Stimulated activated CD4-positive, alpha-beta T cell treated with anti-CD3 and anti-CD28 coated beads, Interleukin-1b, Interleukin-23, amount 100 ng/mL, for 4 hours (primary cell): ENCODE measurements at places on chromosomes 5 and 9.

DNA sequence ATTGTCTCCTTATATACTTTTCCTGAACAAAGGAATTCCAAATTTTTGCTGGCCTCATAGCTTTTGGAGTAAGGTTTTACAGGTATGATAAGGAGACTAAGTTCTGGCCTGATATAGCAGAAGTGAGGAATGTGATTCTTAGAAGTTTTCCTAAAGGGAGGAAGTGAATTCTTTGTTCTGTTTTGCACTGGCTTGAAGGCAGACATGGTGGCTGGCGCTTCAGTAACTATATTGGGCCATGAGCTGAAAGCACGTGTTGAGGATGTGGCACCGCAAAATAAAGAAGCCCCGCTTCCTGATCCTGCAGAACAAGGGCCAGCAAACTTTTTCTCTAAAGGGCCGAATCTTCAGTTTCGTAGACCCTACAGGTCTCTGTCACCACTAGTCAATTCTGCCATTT, 224.2 kb downstream of the SNX18 start:
- no peak for DNase-seq

- no peak for DNase-seq
Observed at GRCh38 chr9:107755246-107755645, 265.7 kb upstream of the KLF4 start.

DNA sequence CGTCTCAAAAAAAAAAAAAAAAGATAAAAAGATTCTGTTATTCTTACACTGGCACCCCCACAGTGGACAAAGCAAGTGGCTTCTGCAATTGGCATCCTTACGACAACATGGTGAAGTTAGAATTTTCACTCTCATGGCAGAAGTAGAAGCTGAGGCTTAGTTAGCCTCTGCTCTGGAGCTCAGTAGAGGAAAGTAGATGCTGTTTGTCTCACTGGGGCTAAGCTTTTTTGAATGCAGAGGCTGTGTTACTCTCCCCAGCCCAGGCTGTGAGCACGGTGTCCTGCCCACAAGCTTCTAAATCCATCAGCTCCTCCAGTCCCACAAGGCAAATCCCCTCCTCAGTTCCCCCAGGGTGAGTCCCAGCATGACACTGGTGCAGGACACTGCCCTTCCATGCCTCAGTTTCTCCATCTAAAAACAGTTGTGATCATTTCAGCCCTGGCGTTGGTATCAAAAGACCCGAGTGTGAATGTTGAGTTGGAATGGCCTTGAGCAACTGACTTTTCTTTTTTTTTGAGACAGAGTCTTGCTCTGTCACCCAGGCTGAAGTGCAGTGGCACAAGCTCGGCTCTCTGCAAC, 22.6 kb upstream of the PHF19 start:
- no peak for DNase-seq

- DNase-seq = no peak
Observed at GRCh38 chr9:21174671-21175070, 8.2 kb upstream of the IFNA21 start.

DNA sequence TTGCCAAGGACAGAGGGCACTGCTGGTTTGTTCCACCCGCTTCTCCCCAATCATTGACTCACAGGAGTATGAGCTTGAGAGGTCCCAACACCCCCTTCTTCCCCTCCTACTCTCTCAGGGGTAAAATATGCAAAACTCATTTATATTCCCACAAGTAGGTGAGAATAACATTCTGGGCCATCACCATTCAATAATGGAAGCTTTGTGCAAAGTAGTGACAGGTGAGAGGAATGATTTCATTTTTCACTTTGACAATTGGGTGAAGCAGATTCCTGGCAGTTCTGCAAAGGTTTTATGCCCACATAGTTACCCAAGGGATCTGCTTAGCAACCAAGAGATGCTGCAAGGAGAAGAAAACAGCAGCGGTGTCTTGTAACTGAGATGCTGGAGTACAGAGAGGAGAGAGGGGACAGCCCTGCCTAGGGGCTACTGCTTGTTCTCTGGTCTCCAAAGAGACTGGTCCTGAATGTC, 137.6 kb downstream of the CMYA5 start:
- DNase-seq = no peak

GRCh38 chr9:87611776-87612175, 114.1 kb downstream of the DAPK1 start:
- no peak for DNase-seq

DNA sequence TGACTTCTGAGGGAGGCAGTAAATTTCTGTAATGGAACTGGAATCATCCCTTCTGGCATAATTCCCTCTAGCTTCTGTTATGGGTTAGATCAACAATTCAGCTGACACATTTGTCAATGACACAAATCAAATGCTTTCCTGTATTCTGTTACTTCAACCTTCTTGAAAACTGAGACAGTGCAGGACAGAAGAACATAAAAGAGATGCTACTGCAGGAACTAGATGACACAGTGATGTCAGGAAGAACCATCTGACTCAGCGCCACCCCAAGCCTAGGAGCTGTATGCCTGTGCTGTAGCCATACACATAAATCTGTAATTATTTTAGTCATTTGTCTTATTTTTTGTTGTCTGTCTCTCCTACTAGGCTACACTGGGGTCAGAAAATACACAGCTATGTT, 18.2 kb upstream of the CEP120 start:
- no peak for DNase-seq

DNA sequence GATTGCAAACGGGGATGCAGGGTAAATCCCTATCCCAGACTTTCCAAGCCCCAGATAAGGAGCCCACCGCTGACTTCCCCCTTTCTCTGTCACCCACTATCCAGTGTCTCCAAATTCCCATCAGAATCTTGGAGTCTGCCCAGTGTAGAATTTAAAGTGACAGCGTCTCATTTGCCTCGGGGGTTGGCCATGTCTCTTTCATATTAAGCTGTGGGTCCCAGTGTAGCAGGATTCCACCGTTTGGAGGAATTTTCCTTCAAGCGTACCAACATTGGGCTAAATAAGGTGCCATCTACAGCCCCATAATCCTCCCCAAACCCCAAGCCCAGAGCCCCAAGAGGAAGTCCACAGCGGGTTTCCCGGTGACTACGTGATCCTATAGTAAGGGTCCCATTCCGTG, 1.1 kb downstream of the BRINP1 start:
- DNase-seq = no peak
